ENCODE measurements at places on chromosomes 12 and 14. TPM values are rescaled to one million over a fixed set of nuclear protein-coding genes. Genes with fewer than 3 reads are reported as not detected.

DNA sequence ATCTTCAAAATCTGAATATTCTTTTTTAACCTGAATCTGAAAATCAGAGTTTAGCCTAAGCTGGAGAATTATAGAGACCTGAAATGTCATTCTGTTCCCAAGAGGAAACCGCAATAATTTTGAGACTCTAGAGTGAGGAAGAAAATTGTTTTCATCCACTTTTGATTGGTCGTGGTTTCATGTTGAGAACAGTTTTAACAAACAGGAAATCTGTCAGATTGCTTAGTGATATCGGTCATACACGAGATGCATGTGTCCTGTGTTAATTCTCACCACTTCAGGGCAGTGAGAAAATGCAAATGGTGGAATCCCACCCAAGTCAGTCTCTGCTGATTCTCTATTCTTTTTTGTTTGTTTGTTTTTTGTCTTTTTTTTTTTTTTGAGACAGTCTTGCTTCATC, 1498.5 kb upstream of the TMEM132C start:
- no peaks in the 10 kb centered on the region for H3K4me1 ChIP-seq
- H3K27ac ChIP-seq, result no peak overlapping the region
- no peak overlapping the region for H3K4me3 ChIP-seq

The SLCO1B3 gene
- not detected for total RNA-seq

The SPX gene
- 2.9 TPM for total RNA-seq

- peak; percentile 3 for DNase-seq
- H3K27ac ChIP-seq, result no peak overlapping the region
- no peaks in the 10 kb centered on the region for H3K36me3 ChIP-seq
- H3K4me3 ChIP-seq, result no peak overlapping the region
- H3K27me3 ChIP-seq, result no peaks in the 10 kb centered on the region
- peaks cover 6% of the 10 kb centered on the region for H3K4me1 ChIP-seq
Observed at GRCh38 chr12:124559182-124560017, 8.0 kb downstream of the NCOR2 start.
